Heart right ventricle (tissue), 16 donors: ENCODE measurements at places on chromosomes 5 and 9. TPM values are rescaled to one million over a fixed set of nuclear protein-coding genes. Genes with fewer than 3 reads are reported as not detected.

Gene PSIP1
- total RNA-seq, result 25.7 TPM

Gene PCDHB7
- total RNA-seq, result 0.67 TPM

Gene CYSRT1
- total RNA-seq, result not detected

Gene SEMA6A
- total RNA-seq, result 6.2 TPM

Gene FOXI1
- not detected for total RNA-seq

Gene SV2C
- 0.09 TPM for total RNA-seq

Gene CXCL14
- total RNA-seq, result 2.0 TPM

Gene C5orf34
- total RNA-seq, result 0.76 TPM

DNA sequence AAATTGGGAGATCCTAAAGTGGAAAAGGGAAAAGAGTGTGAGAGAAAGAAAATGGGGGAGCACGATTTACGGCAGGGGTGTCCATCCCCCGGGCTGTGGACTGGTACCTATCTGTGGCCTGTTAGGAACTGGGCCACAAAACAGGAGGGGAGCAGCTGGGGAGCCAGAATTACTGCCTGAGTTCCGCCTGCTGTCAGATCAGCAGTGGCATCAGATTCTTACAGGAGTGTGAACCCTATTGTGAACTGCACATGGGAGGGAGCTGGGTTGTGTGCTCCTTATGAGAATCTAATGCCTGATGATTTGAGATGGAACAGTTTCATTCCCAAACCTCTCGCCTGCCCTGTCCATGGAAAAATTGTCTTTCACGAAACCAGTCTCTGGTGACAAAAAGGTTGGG lies 108.3 kb upstream of the ADAMTSL1 start:
- no peaks in the 10 kb centered on the region for H3K36me3 ChIP-seq
- no peak overlapping the region for H3K4me3 ChIP-seq
- no peak for DNase-seq
- no peaks in the 10 kb centered on the region for H3K27me3 ChIP-seq
- peaks cover 22% of the 10 kb centered on the region for H3K4me1 ChIP-seq

GRCh38 chr5:76528547-76529331 lies 94.5 kb downstream of the F2RL2 start:
- no peaks in the 10 kb centered on the region for H3K36me3 ChIP-seq
- DNase-seq, result no peak
- H3K4me3 ChIP-seq, result no peak overlapping the region
- no peak overlapping the region for H3K27ac ChIP-seq

GRCh38 chr9:38039907-38040682 lies 28.9 kb downstream of the SHB start:
- no peak for DNase-seq
- H3K27ac ChIP-seq, result peak overlapping the region; percentile 62
- no peaks in the 10 kb centered on the region for H3K27me3 ChIP-seq
- no peak overlapping the region for H3K4me3 ChIP-seq

DNA sequence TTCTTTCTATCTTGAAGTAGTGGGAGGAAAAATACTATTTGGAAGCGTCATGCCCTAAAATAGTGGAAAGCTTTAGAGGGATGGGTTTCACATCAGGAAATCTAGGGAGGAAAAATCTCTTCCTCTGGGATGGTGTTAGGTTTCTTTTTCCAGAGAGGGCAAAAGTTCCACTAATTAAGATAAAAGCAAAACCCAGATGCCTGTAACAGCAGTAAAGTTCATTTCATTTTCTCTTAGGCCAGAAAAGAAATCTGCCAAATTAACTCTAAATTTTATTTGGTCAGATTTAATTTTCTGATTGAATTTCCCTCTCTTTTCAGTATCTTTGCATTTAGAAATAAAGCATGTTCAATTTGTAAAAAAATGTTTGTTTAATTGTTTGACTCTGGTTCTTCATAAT lies 88.8 kb downstream of the LURAP1L start:
- no peak overlapping the region for H3K4me3 ChIP-seq
- DNase-seq, result no peak
- no peak overlapping the region for H3K27ac ChIP-seq
- peaks cover 28% of the 10 kb centered on the region for H3K4me1 ChIP-seq
- H3K36me3 ChIP-seq, result no peaks in the 10 kb centered on the region

- no peak overlapping the region for H3K4me3 ChIP-seq
- peaks cover 97% of the 10 kb centered on the region for H3K4me1 ChIP-seq
- DNase-seq, result peak; percentile 32
Measured at GRCh38 chr9:131733541-131734061, 6.3 kb downstream of the RAPGEF1 start.

- no peak for DNase-seq
- no peak overlapping the region for H3K27ac ChIP-seq
- H3K4me1 ChIP-seq, result peaks cover 16% of the 10 kb centered on the region
- H3K36me3 ChIP-seq, result no peaks in the 10 kb centered on the region
- H3K4me3 ChIP-seq, result no peak overlapping the region
- no peaks in the 10 kb centered on the region for H3K27me3 ChIP-seq
Measured at GRCh38 chr9:5593904-5594303, 35.0 kb upstream of the RIC1 start.

- H3K27ac ChIP-seq, result no peak overlapping the region
- no peak for DNase-seq
- no peaks in the 10 kb centered on the region for H3K36me3 ChIP-seq
- no peaks in the 10 kb centered on the region for H3K4me1 ChIP-seq
- no peak overlapping the region for H3K4me3 ChIP-seq
- H3K27me3 ChIP-seq, result no peaks in the 10 kb centered on the region
Measured at GRCh38 chr5:28408186-28408585, 1369.8 kb upstream of the CDH9 start.

DNA sequence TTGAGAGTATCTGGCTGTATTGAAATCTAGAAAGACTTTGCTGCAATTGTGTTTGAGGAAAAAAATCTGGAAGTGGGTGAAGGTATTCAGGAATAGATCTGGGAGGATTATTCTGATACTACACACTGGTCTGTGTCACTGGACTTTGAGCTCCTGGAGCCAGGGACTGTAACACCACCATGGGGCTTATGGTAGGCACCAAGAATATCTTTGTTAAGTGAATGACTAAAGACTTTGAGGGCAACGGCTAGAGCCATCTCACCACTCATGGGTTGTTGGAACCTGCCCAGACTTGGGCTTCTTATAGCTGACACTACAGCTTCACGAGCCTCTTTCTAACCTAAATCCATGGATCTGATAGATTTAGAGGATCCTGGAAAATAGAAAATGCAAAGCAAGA lies 10.2 kb downstream of the NFX1 start:
- H3K27ac ChIP-seq, result no peak overlapping the region
- H3K36me3 ChIP-seq, result peaks cover 100% of the 10 kb centered on the region
- no peaks in the 10 kb centered on the region for H3K27me3 ChIP-seq
- no peak for DNase-seq
- no peak overlapping the region for H3K4me3 ChIP-seq
- peaks cover 9% of the 10 kb centered on the region for H3K4me1 ChIP-seq

GRCh38 chr5:134435560-134435959 lies 23.9 kb upstream of the CDKN2AIPNL start:
- H3K36me3 ChIP-seq, result no peaks in the 10 kb centered on the region
- H3K4me3 ChIP-seq, result no peak overlapping the region
- H3K27ac ChIP-seq, result no peak overlapping the region

DNA sequence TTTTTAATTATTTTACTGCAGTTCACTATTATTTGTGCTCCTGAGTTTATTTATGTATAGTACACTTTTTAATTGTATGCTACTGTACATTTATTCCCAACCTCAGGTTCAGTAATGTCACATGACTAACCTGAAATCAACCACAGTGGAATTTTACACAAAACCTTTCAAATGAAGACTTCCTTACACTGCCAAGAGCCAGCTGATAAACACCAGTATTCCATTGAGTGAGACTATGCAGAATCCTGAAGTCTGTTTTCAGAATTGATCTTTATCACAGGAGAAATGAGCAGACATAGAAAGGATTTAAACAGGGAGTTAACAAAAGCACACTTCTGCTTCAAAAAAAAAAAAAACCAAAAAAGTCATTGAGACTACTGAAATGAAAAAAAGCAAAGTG lies 219.5 kb downstream of the PRR16 start:
- H3K27me3 ChIP-seq, result no peaks in the 10 kb centered on the region
- H3K36me3 ChIP-seq, result peaks cover 8% of the 10 kb centered on the region
- H3K4me1 ChIP-seq, result no peaks in the 10 kb centered on the region
- no peak for DNase-seq

DNA sequence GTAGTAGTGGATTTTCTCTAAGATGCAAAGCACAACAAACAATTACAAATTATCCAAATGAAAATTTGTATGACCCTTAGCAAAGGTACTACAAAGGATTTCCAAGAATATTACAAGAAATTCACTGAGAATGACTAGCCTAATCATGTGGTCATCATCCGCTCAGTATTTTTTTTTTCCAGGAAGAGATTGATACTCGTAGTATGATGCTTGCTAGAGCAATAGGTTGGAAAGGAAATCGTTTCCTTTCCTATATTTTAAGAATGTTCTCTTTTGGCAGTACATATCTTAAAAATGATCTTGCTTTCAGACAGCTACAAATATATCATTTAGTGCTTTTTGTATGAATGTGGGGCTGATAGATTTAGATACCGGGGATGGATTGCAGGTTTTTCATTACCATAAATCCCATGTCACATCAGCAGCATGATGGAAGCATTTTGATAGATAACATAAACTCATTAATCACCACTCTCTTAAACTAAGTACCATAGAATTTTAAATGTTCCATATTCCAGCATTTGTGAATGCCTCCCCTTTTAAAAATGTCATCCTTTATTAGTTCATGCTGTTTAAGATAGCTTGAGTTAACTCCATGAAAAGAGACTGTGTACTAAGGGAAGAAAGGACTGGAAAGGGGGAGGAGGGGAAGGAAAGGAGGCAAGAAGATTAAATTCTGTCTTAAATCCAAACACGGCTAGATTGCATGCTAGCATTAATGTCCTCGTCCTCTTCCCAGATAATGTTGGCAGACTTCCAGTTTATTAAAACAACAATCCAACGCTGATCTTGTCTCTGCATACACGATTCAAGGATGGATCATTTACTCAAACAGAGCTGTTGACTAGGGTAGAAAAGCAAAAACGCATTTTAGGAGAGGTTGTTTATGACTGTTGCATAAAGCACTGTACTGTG lies 311.7 kb upstream of the ZNF608 start:
- H3K27me3 ChIP-seq, result no peaks in the 10 kb centered on the region
- no peak overlapping the region for H3K4me3 ChIP-seq
- peaks cover 7% of the 10 kb centered on the region for H3K4me1 ChIP-seq
- no peak for DNase-seq
- H3K36me3 ChIP-seq, result no peaks in the 10 kb centered on the region

- no peak overlapping the region for H3K27ac ChIP-seq
- H3K36me3 ChIP-seq, result no peaks in the 10 kb centered on the region
- H3K27me3 ChIP-seq, result no peaks in the 10 kb centered on the region
- no peaks in the 10 kb centered on the region for H3K4me1 ChIP-seq
Measured at GRCh38 chr5:164597293-164597900, 1092.0 kb downstream of the MAT2B start.

- H3K4me1 ChIP-seq, result no peaks in the 10 kb centered on the region
- H3K27ac ChIP-seq, result no peak overlapping the region
- H3K4me3 ChIP-seq, result no peak overlapping the region
- no peaks in the 10 kb centered on the region for H3K27me3 ChIP-seq
- no peak for DNase-seq
Measured at GRCh38 chr5:131389869-131390265, 126.0 kb downstream of the CDC42SE2 start.

DNA sequence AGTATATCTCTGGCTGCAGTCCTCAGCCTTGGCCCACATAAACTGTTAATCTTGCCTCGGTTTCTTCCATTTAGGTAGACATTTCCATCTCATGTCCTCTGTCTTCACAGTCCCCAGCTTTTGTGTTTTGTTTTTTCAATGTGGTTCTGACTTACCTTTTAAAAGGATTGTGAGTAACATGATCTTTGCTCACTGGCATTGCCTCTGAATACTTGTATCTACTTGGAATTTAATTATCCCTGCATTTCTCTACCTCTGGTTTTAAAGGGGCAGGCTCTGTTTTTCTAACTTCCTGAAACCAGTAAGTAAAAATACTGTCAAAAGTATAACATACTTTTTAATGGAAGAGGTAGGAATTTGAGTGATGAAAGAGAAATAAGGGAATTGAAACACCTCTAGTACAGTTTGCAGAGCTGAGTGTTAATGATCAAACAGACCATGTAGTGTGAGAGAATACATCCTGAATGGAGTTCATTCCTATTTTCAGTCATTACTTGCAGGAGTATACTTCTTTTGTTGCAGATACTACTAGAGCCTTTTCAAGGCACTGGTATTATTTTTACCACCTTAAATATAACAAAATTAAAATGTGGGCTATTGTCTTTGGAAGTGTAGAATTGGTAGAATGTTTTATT lies 62.6 kb downstream of the MTREX start:
- H3K4me3 ChIP-seq, result no peak overlapping the region
- H3K27ac ChIP-seq, result no peak overlapping the region
- no peaks in the 10 kb centered on the region for H3K36me3 ChIP-seq
- no peaks in the 10 kb centered on the region for H3K4me1 ChIP-seq

DNA sequence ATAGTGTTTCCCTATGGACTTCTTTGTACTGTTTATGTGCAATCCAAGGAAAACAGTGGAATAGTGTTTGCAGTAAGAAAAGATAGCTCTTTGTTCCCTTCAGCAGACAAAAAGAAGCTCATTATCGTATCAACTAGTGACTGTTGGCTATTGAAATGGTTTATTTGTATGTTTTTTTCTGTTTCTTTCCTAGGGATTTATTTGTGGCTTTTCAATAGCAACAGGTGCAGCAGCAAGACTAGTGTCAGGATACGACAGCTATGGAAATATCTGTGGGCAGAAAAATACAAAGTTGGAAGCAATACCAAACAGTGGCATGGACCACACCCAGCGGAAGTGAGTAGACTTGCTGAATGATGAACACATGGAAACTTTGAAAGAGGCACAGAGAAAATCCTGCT lies 65.1 kb downstream of the SLC44A1 start:
- DNase-seq, result no peak
- H3K27me3 ChIP-seq, result no peaks in the 10 kb centered on the region

GRCh38 chr5:119291877-119292276 lies 63.9 kb upstream of the TNFAIP8 start:
- no peak overlapping the region for H3K4me3 ChIP-seq
- no peak overlapping the region for H3K27ac ChIP-seq
- DNase-seq, result no peak
- no peaks in the 10 kb centered on the region for H3K36me3 ChIP-seq

GRCh38 chr5:52867809-52868208 lies 80.1 kb downstream of the ITGA1 start:
- H3K36me3 ChIP-seq, result peaks cover 16% of the 10 kb centered on the region
- H3K4me3 ChIP-seq, result no peak overlapping the region
- H3K27ac ChIP-seq, result no peak overlapping the region
- DNase-seq, result no peak
- H3K4me1 ChIP-seq, result peaks cover 24% of the 10 kb centered on the region
- no peaks in the 10 kb centered on the region for H3K27me3 ChIP-seq

- no peak for DNase-seq
- H3K36me3 ChIP-seq, result no peaks in the 10 kb centered on the region
- H3K27ac ChIP-seq, result no peak overlapping the region
- no peak overlapping the region for H3K4me3 ChIP-seq
- peaks cover 28% of the 10 kb centered on the region for H3K4me1 ChIP-seq
Measured at GRCh38 chr5:39505363-39505762, 80.6 kb upstream of the DAB2 start.

GRCh38 chr5:102815540-102816332 lies 60.6 kb downstream of the PAM start:
- H3K27me3 ChIP-seq, result no peaks in the 10 kb centered on the region
- no peak overlapping the region for H3K27ac ChIP-seq
- peaks cover 26% of the 10 kb centered on the region for H3K4me1 ChIP-seq

GRCh38 chr5:140168371-140168770 lies 6.6 kb upstream of the CYSTM1 start:
- no peaks in the 10 kb centered on the region for H3K27me3 ChIP-seq
- no peak overlapping the region for H3K27ac ChIP-seq
- DNase-seq, result no peak
- H3K4me3 ChIP-seq, result no peak overlapping the region
